ENCODE measurements at places on chromosomes 1 and 21.

GRCh38 chr1:110490791-110491451 lies 28.1 kb downstream of the KCNA10 start:
- no peak for DNase-seq

DNA sequence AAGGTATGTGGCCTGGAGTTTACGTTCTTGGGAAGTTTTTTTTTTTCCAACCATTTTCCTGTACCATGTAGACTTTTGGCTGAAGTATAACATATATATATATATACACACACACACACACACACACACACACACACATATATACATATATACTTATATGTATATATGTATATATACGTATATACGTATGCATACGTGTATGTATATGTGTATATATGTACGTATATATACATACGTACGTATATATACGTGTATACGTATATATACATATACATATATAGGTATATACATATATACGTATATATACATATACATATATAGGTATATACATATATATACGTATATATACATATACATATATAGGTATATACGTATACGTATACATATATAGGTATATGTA lies 18.9 kb downstream of the CR1 start:
- no peak for DNase-seq

DNA sequence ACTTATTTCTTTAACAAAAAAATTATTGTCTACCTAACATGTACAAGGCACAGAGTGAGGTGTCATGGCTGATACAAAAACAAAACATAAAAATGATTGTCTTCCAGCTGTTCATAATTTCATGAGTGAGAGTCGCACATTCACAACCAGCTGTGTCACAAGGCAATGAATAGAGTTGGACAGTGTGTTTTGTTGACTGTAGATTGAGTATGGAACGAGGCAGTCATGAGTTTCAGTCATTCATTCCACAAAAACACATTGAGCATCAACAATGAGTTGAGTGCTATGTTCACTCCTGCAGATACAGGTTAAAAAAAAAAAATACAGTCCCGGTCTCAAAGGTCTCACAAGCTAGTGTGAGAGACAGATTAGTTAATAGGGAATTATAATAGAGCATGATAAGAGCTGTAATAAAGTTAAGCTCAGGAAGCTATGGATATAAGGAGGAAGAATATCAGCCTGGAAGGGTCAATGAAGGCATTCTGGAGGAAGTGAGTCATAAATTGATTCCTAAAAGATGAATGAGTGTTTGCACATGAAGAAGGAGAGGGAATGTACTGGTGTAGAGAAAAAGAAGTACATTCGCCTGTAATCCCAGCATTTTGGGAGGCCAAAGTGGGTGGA lies 47.8 kb upstream of the ARHGAP29 start:
- no peak for DNase-seq

DNA sequence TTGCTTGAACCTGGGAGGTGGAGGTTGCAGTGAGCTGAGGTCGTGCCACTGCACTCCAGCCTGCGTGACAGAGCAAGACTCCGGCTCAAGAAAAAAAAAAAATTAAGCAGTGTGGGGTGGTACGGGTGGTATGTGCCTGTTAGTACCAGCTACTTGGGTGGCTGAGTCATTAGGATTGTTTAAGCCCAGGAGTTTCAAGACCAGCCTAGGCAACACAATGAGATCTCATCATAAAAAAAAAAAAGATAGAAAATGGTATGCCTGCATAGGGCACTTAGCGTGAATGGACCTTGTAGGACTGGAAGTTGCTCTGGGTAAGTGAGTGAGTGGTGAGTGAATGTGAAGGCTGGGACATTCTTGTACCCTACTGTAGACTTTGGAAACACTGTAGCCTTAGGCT lies 37.0 kb downstream of the TBCE start:
- DNase-seq, result no peak

- no peak for DNase-seq
Observed at GRCh38 chr1:59214248-59215208, 82.4 kb upstream of the FGGY start.

GRCh38 chr1:91897016-91897415 lies 11.1 kb upstream of the TGFBR3 start:
- no peak for DNase-seq

- no peak for DNase-seq
Observed at GRCh38 chr1:54894271-54894670, 7.3 kb upstream of the DHCR24 start.

DNA sequence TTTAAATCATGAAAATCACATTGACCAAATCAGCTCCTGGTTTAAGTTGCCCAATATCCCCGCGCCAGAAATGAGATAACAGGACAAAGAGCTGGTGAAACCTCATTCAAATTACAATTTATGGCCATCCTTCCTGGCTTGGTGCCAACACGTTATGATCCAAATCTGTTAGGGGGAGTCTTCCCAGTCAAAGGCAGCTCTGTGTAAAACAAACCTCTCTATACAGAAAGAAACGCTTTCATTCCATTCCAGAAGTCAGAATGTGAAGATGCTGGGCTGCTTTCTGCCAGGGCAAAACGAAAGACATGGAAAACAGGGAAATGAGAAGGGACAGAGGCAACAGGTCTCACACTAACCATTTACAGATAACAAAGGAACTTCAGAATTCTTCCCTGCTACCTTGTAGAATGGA lies 53.5 kb upstream of the TIAM1 start:
- DNase-seq, result no peak

DNA sequence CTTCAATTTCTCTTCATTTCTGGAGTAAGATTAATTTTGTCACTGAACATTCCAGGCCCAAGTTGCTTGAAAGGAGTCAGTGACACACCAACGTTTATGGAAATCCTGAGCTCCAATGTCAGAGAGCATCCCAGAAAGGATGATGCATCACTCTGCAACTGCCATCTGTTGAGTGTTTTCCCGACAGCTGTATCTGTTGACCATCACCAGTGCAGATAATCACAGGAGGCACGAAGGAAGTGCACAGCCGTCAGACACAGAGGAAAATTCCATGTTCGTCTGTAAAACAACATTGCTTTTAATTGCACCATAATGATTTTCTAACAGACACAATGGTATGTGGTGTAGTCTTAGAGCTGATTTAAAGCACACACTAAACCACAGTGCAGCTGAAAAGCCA lies 376.7 kb upstream of the ADGRL2 start:
- no peak for DNase-seq

- no peak for DNase-seq
Observed at GRCh38 chr1:1630191-1630964, 1.6 kb upstream of the MMP23B start.

DNA sequence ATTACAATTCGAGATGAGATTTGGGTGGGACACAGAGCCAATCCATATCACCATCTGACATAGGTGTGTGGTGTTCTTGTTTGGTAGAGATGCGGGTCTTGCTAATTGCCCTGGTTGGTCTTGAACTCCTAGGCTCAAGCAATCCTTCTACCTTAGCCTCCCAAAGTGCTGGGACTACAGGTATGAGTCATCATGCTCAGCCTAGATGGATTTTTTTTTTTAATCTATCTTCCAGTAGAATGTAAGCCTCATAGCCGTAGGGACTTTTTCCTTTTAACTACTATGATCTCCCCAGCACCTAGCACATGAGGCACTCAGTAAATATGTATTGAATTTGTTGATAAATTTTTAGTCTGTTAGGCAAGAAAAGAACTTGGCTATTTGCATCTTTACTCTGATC lies 94.6 kb upstream of the TENT5C start:
- DNase-seq, result no peak

DNA sequence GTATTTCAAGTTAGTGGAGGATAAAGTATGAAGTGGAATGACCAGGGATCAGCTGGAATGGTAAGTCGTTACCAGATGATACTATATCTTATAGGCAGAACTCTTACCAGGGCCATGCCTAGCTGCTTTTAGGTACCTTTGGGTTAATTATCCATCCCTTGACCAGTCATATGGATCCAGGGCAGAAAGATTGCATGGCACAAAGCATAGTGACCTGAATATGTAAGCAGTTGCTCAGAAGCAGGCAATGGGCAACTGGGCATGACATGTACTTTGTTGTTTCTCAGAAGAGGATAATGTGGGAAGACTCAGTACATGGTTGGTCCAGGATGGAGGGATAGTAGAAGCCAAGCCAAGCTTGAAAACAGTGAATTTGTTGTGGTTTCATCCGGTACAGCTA lies 87.2 kb downstream of the CLEC20A start:
- DNase-seq, result no peak

DNA sequence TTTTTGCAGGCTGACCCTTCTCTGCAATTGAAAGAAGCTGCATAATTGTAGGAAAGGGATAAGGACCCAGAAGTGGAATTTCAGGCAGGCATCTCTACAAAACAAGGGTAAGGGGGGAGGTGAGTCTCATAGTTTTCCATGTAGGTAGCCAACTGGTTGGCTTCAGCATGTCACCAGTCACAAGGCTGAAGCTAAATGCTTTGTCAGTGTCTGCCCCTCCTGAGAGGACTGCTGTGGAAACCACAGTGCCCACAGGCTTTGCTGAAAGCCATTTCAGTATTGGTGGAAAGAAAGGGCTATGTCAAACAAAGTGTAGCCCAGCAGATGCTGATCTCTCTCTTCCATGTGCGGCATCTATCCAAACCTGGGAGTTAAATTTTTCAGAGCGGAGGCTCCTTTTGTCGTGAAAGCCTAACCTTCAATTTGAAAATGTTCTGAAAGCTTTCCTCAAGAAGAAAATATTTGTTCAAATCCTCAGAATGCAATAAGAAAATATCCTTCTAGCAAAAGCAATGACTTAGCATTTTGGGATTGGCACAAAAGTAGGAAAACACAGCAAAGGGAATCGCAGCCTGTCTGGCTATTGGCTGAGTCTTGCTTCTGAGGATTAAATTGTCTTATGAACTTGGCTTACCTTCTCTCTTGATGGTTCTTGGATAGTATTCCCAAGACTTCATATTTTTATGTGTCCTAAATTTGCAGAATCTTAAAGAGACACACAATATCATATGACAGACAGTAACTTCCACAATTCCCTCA lies 591.7 kb downstream of the PLPP3 start:
- DNase-seq, result no peak

GRCh38 chr1:241612533-241613477 lies 27.4 kb downstream of the CHML start:
- no peak for DNase-seq

GRCh38 chr21:38352536-38353219 lies 95.9 kb downstream of the KCNJ15 start:
- peak; percentile 50 for DNase-seq

DNA sequence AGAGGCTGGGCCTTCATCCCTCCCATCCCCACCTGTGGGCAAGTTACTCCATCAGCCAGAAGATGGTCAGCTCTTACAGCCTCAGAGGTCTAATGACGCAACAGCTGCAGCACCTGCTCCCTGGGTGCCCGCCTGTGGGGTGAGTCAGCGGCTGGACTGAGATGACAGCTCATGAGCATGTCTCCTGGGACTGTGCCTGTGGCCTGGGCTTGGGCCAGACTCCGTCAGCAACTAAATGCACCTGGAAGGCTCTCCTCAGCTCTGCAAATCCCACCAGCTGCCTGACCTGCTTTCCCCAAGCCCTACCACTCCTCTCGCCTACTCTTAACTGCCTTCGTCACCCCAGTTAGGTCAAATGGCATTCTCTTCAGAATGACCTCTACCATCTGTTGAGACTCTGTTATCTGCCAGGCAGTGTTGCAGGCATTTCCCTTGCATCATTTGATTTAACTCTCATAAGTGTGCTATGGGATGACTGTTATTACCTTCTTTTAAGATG lies 47.7 kb downstream of the ETS2 start:
- no peak for DNase-seq

DNA sequence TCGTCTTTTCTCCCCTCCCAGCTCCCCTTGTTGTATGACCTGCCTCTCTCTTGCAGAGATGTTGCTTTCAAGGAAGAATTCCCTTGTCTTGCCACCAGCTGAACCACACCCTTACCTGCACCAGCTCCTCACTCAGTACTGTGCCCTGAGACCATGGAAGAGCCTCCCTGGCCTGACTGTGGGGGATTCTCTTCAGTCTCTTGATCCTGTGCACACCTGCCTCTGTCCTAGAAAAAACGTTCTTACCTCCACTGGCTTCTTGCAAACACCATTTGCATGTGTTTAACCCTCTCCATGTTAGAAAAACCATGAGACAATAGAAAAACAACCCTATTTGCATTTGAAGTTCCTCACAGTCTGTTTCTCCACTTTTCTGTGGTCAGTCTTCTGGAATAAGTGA lies 43.3 kb upstream of the FCRL4 start:
- no peak for DNase-seq

- no peak for DNase-seq
Observed at GRCh38 chr1:219350172-219350931, 176.7 kb downstream of the LYPLAL1 start.

DNA sequence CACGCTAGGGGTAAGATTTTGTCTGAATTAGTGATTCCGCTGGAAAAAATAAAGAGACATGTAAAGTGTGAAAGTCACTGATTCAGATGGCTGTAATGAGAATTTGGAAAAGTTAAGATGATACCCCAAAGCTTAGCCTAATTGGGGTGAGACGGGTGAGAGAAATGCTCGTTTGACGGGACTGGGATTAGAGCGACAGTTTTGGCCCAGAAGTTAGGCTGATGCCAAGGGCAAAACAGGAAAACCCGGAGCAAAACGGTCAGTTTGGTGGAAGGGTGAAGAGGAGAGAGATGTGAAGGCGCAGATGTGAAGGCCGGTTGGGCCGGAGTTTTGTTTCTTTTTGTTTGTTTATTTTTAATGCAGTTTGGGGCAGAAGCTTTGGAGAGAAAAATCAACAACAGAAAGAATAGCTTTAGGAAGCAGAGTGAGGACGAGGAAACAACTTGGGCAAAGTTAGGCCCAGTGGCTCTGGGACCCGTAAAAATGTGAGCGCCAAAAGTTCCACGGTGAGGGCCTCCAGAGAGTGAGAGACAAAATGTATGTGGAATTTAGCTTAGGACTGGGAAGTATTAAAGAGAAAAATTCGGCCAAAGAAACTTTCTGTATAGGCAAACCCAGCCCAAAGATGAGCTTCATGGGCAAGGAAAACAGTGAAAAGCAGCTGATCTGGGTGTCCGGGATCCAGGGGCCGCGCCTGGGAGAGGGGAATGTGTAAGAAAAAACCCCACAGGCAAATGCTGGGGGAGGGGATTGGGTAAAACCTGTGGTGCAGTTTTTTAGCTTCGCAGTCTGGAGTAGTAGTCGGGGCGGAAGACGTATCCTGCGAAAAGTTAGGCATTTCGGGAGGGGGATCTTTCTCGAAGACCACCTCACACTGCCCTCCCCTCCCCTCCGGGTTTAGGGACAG lies 1.2 kb downstream of the DMRTA2 start:
- no peak for DNase-seq

GRCh38 chr1:34885405-34886247 lies 26.1 kb upstream of the SMIM12 start:
- peak; percentile 16 for DNase-seq

DNA sequence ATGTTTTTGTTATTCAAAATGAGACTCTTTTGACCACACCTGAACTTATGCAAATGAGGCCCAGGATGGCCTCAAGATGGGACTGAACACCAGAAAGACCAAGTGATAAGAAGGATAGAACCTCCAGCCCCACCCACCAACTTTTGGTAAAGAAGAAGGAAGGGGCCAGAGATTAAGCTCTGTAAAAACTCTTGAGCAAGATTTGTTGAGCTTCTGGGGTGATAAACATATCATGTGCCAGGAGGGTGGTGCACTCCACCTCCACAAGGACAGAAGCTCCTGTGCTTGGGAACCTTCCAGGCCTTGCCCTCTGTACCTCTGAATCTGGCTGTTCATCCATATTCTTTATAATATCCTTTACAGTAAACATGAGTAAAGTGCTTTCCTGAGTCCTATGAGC lies 5.3 kb downstream of the RSPH1 start:
- DNase-seq, result no peak

- no peak for DNase-seq
Observed at GRCh38 chr1:17258116-17258757, 9.3 kb downstream of the PADI3 start.

Measured in iPS DF 6.9 (cell line).